Chondrocyte (in vitro differentiated cells): ENCODE measurements at places on chromosomes 13 and 19. TPM values are rescaled to one million over a fixed set of nuclear protein-coding genes. Genes with fewer than 3 reads are reported as not detected.
A peak's percentile ranks its signal among the peaks of the same experiment; 100 is the strongest.

TEKTIP1 gene
- 0.35 to 0.65 TPM (median 0.56 TPM) in 3 replicates for total RNA-seq

PGLYRP1 gene
- total RNA-seq = not detected in 3 replicates

LRRC63 gene
- total RNA-seq = 0.15 TPM in 1 of 3 replicates, not detected in the others

TGFBR3L gene
- total RNA-seq = 8.1 to 11.6 TPM (median 11.2 TPM) in 3 replicates

DNA sequence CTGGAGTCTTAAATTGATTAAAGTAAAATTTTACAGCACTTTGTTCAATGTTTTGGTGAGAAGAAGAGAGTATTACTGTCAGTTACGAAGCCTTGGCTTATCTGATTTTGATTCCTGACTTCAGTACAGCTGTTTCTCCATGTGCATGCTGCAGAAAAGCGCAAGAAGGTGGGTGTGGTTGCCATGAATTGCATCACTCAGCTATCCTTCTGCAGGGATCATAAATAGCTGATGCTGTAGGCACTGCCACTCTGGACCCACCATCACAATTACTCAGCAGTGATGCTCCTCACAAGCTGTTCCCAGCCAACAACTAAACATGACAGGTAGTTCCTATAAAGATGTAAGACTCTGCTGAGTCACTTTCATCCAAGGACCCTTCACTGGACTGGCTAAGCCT is 321.2 kb downstream of the IRS2 start:
- DNase-seq = no peak
- H3K4me3 ChIP-seq = no peak overlapping the region
- peaks cover 5% of the 10 kb centered on the region for H3K4me1 ChIP-seq
- no peaks in the 10 kb centered on the region for H3K36me3 ChIP-seq

DNA sequence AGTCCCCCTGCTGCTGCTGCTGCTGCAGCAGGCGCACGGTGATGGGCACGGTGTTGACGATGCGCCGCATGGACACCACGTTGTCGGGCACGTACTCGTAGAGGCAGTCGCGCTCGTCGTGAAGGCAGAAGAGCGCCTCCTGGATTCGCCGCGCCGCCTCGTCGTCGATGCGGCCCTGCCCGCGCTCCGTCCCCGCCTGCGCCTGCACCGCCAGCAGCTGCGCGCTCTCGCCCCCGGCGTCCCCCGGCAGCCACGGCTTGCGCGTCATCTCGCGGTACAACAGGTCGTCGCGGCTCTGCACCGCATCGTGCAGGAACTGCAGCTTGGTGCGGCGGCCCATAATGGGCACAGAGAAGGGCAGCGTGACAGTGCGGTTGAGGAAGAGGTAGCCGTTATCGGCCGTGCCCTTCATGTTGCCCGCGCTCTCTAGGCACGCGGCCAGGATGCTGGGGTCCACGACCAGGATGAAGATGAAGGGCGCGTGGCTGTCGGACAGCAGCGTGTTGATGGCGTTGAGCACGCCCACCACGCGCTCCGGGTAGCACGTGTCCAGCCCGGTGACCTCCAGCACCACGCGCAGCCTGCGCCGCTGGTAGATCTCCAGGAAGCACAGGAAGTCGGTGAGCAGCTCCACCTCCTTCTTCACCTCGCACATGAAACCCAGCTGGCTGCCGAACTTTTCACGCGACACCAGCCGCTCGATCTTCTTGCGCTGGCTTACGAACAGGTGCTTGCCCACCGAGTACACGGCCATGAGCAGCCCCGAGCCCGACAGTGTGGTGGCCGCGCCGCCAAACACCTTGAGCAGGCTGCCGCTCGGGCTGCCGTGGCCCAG is 8.1 kb downstream of the NKPD1 start:
- H3K4me3 ChIP-seq = no peak overlapping the region
- no peaks in the 10 kb centered on the region for H3K27me3 ChIP-seq
- H3K36me3 ChIP-seq = peaks cover 5% of the 10 kb centered on the region
- no peak for DNase-seq
- H3K27ac ChIP-seq = no peak overlapping the region

GRCh38 chr13:40984668-40985366 is 34.3 kb downstream of the ELF1 start:
- H3K4me3 ChIP-seq = no peak overlapping the region
- no peak for DNase-seq

DNA sequence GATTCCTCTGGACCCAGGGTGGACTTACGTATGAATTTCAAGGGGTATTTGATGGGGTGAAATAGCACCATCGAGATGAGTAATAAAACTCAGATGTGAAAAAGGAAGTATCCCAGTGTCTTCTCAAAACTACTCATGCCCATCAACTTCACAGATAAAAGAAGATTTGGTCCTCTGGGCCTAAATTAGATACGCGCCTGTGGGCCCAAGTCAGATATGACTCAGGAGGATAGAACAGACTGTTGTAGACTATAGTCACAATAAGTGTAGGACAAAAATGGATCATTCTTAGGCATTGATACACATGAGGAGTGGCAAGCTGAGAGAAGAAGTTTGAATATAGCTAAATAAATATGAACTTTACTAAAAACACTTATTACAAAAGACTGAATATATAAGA is 2438.8 kb downstream of the PCDH9 start:
- H3K36me3 ChIP-seq = no peaks in the 10 kb centered on the region
- no peak overlapping the region for H3K4me3 ChIP-seq
- no peak for DNase-seq
- no peak overlapping the region for H3K27ac ChIP-seq
- no peaks in the 10 kb centered on the region for H3K27me3 ChIP-seq
- H3K4me1 ChIP-seq = peaks cover 2% of the 10 kb centered on the region

GRCh38 chr19:29873024-29873800 is 61.4 kb downstream of the CCNE1 start:
- H3K27me3 ChIP-seq = peaks cover 7% of the 10 kb centered on the region
- H3K27ac ChIP-seq = no peak overlapping the region
- no peaks in the 10 kb centered on the region for H3K36me3 ChIP-seq
- DNase-seq = peak; percentile 79
- peak overlapping the region; percentile 57 for H3K4me3 ChIP-seq

- H3K4me1 ChIP-seq = peaks cover 88% of the 10 kb centered on the region
- DNase-seq = no peak
- H3K27ac ChIP-seq = peak overlapping the region; percentile 95
- no peaks in the 10 kb centered on the region for H3K27me3 ChIP-seq
Measured at GRCh38 chr13:98214008-98214643, 37.1 kb upstream of the RNF113B start.

DNA sequence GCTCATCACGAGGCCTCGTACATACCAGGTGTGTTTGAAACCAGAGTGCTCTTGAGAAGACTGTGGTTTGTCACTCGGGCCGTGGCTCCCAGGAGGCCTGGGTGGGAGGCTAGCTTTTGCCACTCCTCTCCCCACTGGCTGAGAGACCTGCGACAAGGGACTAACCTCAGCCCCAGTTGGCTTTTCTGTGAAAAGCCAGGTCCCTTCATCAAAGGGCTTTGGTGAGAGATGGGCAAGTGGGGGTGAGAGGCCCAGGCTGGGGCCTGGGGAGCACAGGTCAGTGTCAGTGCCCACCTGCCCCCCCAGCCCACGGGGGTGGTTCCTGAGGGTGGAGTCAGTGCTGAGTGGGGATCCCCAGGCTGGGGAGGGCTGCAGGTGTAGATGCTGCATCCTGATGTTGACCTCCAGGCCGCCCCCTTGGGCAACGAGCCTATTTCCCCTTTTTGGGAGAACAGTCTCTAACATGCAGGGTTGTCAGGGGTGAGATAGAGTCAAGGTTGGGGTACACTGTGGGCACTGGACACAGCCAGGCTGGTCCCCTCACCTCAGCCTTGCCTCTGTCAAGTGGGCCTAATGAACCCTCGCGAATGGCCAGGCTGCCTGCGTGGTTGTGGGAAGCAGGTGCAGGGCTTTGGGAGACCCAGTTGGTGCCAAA is 661 bp downstream of the KCNJ14 start:
- no peaks in the 10 kb centered on the region for H3K27me3 ChIP-seq
- no peak overlapping the region for H3K4me3 ChIP-seq
- DNase-seq = no peak
- H3K4me1 ChIP-seq = no peaks in the 10 kb centered on the region
- H3K36me3 ChIP-seq = peaks cover 14% of the 10 kb centered on the region

DNA sequence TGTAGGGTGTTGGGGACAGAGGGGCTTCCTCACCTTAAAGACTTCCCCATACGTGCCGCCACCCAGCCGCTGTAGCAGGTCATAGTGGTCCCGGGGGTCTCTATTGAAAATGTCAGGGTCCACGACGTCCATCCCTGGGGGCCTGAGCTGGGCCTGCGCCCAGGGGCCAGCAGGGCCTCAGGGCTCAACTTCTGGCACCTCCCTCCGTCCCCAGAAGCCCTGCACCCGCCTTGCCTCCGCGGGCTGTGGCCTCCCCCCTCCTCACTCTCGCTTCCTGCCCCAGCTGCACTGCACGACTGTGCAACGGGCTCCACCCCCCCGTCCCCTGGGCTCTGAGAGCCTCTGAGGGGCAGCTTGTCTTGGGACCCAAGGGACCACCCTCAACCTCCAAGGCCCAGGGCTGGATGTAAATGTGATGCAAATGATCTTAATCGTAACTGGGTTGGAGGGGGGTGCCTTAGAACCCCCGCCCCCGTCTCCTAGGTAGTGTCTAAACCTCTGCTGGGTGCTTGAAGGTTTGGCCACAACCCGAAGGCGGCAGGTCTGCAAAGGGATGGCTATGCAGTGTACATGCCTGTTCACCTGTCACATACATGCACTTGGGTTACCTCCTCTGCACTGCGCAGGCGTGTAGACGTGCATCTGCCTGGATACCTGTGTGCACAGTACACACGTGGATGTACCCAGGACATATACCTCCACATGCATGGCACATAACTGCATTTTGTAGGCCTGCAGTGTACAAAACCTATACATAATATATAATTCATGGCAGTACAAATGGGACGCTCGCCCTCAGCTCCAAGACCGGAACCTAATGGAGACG is at the start of gene MAP4K1:
MAP4K1 (minus strand) TSS at position 190 of the 826 bp plus-strand sequence; CDS start at position 132, 58 bp downstream.
- H3K27me3 ChIP-seq = no peaks in the 10 kb centered on the region
- H3K4me1 ChIP-seq = peaks cover 23% of the 10 kb centered on the region
- peaks cover 7% of the 10 kb centered on the region for H3K36me3 ChIP-seq
- H3K4me3 ChIP-seq = peak within 1 kb of the TSS; percentile 99
- DNase-seq = no peak

DNA sequence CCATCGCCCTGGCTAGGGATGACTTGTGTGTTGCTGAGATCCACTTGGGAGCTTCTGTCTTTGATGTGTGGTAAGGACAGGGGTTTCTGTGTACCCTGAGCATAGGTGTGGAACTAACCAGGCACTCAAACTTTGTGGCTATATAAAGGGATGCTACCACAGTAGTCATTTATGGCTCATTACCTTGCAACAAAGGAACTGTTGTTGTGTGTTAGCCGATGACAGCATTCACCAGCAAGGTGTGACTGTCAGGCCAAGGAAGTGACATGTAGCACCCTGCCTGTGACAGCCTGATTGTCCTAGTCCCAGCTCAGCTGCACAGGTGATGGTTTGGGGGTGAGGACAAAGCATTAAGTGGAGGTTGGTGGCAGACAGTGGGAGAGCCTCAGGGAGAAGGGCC is 73.6 kb downstream of the COG3 start:
- no peaks in the 10 kb centered on the region for H3K4me1 ChIP-seq
- H3K36me3 ChIP-seq = peaks cover 26% of the 10 kb centered on the region
- H3K27ac ChIP-seq = no peak overlapping the region
- DNase-seq = no peak

DNA sequence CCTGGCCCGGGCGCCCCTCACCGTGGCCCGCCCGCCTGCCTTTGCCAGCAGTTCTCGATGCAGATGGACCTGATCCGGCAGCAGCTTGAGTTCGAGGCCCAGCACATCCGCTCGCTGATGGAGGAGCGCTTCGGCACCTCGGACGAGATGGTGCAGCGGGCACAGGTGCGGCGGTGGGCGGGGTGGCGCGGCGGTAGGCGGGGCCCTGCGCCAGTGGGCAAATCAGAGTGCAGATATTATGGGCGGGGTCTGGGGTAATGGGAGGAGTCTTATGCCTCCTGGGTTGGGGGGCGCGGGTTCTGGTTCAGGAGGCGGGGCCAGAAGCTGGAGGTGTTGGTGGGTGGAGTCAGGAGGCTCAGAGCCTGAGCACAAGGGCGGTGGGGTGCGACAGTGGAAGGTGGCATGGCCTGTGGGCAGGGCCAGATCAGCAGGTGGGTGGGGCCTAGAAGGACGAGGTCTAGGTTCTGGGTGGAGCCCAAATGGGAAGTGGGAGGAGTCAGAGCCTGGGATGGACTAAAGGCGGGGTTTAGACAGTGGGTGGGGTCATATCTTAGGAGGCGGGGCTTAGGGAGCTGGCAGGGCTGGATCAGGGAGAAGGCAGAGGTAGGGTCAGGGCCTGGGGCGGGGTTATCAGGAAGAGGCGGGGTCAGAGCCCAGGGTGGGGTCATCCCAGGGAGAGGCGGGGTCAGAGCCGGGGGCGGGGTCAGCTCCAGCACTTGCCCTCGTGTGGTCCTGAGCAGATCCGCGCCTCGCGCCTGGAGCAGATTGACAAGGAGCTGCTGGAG is 5.6 kb downstream of the APC2 start:
- peaks cover 21% of the 10 kb centered on the region for H3K27me3 ChIP-seq
- DNase-seq = no peak
- peaks cover 9% of the 10 kb centered on the region for H3K4me1 ChIP-seq
- H3K27ac ChIP-seq = no peak overlapping the region
- peaks cover 6% of the 10 kb centered on the region for H3K36me3 ChIP-seq

DNA sequence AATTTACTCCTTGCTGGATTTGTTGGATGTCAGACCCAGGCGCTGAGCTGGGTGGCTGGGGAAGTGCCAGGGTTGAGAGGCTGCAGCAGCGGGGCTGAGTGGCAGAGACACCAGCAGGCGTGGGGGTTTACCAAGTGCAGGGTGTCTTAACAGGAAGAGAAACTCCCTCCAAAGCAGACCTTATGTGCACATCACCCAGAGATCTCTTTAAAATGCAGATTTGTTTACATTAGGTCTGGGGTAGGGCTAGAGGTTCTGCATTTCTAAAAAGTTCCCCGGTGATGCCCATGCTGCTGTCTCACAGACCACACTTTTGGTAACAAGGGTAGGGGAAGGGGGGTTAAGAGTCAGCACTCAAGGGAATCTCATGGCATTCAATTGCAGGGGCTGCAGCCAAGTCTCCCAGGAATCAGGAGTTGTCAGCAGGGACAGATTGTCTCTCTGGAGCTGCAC is 80.7 kb upstream of the OLFM4 start:
- no peaks in the 10 kb centered on the region for H3K27me3 ChIP-seq
- no peak overlapping the region for H3K27ac ChIP-seq
- no peaks in the 10 kb centered on the region for H3K36me3 ChIP-seq
- DNase-seq = no peak
- no peaks in the 10 kb centered on the region for H3K4me1 ChIP-seq

- H3K27ac ChIP-seq = no peak overlapping the region
- H3K4me1 ChIP-seq = no peaks in the 10 kb centered on the region
- no peak for DNase-seq
- H3K27me3 ChIP-seq = peaks cover 23% of the 10 kb centered on the region
Measured at GRCh38 chr13:27868641-27869435, 51.0 kb upstream of the PDX1 start.
